ENCODE measurements at places on chromosomes 16 and 17.
A peak's percentile ranks its signal among the peaks of the same experiment; 100 is the strongest.

- peak; percentile 69 for DNase-seq
These were observed 709 bp downstream of the STAT5A start for GRCh38 chr17:42288803-42289610.

GRCh38 chr16:56923481-56924091 lies 8.4 kb upstream of the HERPUD1 start:
- no peak for DNase-seq

- peak; percentile 9 for DNase-seq
These were observed 7.9 kb downstream of the ENGASE start for GRCh38 chr17:79082311-79083190.

GRCh38 chr16:17026600-17027242 lies 444.0 kb downstream of the XYLT1 start:
- no peak for DNase-seq

GRCh38 chr17:8231701-8232100 lies 16.2 kb downstream of the CTC1 start:
- no peak for DNase-seq

Data from stimulated activated CD4-positive, alpha-beta T cell treated with anti-CD3 and anti-CD28 coated beads, Interleukin-2, amount 100 ng/mL, for 4 hours (primary cell).